Natural killer cell (primary cell): ENCODE measurements at places on chromosomes 6 and 20. TPM values are rescaled to one million over a fixed set of nuclear protein-coding genes. Genes with fewer than 3 reads are reported as not detected.

DNA sequence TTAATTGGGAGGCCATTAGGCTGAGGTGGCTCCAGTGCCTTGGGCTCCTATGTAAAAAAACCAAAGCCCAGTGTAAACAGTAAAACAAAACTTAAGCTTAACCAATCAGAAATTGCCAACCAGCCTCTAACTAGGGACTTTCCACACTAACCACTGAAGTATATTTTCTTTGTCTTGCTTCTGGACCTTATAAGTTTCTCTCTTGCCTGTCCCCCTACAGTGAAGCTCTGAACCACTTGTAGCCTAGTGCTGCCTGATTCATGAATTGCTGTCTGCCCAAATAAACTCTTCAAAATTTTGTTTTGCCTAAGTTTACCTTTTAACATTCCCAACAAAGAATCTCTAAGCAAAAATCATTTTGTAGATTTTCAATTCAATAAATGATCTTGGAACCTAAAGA lies 28.2 kb downstream of the POPDC3 start:
- DNase-seq, result no peak

DNA sequence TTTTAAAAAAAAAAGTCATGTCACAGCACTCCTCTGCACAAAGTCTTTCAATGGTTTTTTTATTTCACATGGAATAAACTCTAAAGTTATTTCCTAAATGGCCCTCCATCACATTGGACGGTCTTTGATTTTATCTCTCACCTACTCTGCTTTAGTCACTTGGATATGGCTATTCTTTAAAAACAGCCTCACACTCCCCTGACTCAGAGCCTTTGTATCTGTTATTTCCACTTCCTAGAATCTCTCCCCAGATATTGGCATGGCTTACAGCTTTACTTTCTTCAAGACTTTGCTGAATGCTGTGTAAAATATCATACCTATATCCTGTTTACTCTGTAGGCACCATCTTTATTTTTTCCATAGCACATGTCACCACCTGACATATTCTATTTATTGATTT lies 194.7 kb upstream of the MCHR2 start:
- no peak for DNase-seq

- no peak for DNase-seq
Measured at GRCh38 chr20:53829255-53829723, 235.7 kb upstream of the ZNF217 start.

DNA sequence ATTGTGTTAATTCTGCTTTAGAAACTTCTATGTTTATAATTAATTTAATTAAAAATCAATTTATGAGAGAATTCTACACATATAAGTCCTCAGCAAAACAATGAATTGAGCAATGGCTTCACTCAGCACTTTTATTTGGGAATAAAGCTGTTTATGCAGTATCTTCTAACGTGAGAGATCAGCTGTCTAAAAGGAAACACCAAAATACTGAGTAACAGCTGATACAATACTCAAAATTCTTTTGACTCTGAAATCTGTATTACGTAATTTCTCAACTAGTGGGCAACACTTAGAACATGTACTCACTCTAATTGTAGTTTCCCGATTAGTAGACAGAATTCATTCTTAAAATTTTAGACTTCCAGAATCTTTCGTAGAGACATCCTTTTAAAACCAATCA lies 49.8 kb downstream of the MAP3K7 start:
- no peak for DNase-seq

- no peak for DNase-seq
Measured at GRCh38 chr6:167394339-167394738, 69.5 kb downstream of the TTLL2 start.

DNA sequence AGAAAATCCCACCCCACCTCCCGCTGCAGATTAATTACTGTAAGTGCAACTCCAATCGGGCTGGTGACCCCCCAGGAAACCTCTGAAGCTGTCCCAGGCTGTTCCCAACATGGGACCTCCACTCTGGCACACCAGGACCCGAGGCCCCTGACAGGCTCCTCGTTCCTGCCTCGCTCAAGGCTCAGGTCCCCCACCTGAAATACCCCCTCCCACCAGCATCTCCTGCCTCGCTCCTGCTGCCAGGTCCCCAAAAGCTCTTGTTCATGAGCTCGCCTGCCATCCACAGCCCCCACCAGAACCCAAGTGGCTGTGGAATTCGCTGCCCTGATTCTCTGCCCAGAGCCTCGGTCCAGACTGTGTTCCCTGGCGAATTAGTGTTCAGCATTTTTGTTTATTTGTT lies 26.1 kb downstream of the NPEPL1 start:
- no peak for DNase-seq

DNA sequence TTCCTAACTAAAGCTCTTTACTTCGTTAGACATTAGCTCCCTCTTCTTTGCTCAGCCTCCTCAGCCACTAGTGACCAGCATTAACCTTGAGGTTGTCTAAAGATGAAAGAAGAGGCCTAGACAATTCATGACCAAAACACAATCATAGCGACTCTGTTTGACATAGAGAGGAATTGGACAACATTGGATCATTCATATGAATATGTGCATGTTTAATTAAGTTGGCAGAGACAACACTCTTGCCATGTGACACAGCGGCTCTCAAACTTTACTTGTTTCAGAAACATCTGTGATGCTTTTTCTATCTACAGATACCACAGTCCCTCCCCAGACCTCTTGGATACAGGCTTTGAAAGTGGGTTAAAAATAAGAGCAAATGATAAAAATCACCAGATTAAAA lies 81.7 kb downstream of the LINC00237 start:
- DNase-seq, result no peak

DNA sequence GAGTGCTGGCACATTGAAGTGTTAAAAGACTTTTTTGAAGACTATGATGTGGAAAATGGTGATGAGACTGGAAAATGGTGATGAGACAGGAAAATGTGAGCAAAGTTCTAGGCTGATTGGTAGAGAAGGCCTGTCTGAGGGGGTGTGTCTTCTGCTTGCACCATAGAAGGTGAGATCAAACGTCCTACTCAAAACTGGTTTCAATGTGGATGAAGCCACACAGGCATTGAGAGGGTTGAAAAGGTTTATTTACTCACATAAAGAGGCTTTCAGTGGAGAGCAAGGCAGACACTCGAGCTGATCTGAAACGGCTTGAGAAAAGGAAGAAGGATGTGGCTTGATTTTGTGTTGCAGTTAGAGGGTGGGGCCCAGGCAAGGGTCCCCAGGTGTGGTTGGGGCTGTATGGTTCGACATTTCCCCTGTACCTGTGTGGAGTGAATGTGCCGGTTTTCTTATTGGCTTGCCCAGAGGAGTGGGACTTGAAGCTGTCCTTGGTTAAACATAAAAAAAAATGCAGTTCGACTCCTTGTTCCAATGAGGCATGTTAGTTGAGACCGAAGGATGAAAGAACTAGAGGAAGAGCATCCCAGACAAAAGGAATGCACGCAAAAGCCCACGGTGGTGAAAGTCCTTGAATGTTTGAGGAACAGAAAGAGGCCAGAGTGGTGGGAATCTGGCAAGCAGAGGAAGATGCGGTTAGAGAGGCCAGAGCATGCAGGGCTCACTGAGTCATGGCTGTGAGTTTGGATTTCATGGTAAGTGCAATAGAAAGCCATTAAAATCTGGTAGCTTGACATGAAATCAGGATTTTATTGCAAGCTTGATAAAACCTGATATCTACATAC lies 172.3 kb downstream of the EPM2A start:
- DNase-seq, result no peak

- DNase-seq, result no peak
Measured at GRCh38 chr20:4661191-4661590, 60.5 kb upstream of the PRND start.

DNA sequence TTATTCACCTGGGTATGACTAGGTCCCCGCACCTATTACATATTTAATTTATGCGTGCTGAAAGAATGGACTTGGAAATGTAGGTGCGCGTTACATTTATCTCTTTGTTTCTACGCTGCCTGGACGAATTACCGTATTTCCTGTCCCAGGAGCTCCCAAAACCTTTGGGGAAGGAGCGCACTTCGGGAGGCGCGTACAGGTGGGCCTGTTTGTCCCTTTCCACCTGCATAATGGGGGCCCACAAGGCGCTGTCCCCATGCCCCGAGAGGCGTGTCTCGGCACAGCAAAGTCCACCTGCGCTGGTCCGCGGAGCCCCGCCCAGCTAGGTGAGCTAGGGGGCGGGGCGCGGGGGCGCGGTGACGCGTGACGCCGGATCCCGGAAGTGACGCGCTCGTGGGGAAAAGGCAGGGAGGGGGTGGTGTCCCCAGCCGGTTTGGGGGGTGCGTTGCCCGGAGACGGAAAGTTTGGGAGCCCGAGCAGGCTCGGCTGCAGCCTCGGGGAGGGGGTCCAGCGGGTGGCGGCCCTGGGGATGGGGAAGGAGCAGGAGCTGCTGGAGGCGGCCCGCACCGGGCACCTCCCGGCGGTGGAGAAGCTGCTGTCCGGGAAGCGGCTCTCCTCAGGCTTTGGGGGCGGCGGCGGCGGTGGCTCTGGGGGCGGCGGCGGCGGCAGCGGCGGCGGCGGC lies at the start of gene ANKS1A:
Gene ANKS1A (plus strand): TSS at position 382 of the 682 bp plus-strand sequence. CDS start 148 bp downstream, at position 530.
- DNase-seq, result peak; percentile 95

DNA sequence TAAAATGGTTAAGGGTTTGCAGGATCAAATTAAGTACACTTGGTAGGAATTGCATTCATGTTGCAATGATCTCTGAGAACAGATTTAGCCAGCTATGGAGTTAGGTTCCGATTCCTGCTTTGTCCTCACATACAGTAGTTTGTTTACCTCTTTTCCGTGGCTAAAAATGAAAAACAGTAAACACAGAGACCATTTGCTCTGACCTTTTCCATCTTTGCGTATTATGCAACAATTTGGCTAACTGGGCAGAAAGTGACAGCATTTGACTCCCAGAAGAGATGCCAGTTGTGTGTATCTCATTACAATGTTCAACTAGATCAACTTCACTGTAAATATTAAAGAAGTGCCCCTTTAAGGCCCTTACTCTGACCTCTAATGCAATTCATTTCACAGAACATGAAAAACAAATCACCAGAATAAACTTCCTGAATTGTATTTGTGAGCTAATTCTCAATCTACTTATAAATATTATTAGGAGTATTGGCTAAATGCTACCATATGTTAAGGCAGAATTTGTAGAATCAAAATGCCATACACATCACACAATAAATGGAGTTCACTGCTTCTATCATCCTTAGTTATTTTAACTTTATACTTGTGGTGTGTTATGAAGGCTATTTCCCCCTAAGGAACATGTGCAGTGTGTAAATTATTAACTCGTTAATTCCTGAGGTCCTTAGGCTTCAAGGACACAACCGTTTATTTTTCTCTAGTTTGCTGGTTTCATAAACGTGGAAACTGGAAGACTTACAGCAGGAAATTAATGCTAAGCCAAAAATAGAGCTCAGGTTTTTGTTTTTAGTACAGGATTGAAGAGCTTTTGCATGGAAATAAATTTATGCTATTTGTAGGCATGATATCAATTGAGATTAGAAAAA lies 380.7 kb upstream of the CITED2 start:
- DNase-seq, result no peak

GRCh38 chr6:37134396-37135191 lies 35.4 kb upstream of the PIM1 start:
- peak; percentile 76 for DNase-seq

DNA sequence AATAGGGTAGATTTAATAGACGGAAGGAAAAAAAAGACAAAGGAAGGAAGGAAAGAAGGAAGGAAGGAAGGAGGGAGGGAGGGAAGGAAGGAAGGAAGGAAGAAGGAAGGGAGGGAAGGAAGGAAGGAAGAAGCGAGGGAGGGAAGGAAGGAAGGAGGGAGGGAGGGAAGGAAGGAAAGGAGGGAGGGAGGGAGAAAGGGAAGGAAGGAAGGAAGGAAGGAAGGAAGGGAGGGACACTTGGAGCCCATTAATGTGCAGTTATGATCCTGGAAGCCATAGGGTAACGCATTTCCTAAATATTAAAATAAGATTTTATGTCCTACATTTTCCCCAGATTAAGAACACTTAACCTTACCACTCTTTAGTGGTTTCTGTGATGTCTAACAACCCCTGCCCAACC lies 465.7 kb downstream of the ADGRB3 start:
- DNase-seq, result no peak

DNA sequence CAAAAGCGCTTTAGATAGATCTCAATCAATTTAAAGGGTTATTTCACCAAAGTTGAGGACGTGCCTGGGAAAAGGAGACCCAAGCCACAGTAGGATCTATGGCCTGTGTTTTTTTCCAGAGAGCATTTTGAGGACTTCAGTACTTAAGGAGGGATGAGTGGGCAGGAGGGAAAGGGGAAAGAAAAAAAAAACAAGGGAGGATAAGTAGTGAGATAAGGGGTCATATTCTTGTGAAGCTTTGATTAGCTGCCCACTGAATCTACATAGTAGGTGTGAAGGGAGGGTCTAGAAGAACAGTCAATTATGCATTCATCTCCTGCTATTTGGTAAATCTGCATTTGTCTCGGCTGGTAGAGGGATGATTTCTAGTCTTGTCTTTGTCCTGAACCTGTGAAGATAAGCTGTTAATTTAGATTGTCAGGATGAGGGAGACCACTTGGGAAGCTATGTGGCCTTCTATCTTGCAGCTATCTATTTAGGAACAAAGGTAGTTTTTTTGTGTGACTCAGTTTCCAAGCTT lies 48.4 kb downstream of the CLVS2 start:
- DNase-seq, result no peak

DNA sequence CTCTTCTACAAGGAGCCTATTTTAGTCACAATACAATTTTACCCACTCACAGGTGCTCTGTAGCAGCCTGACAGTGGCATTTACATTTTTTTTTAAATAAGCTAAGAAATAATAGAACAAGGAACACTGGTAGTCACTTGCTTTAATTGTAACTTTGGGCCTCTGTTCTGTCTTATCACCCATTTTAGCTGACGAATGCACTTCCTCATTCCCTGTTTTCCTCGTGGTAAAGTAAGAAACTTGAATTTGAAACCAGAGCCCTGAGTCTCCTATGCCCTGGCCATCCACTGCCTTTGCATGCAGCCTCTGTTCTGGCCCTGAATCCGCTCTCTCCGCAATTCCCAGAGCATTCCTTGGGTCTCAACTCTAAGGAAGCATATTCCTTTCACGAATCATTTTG lies 550.6 kb downstream of the PTPRT start:
- no peak for DNase-seq

DNA sequence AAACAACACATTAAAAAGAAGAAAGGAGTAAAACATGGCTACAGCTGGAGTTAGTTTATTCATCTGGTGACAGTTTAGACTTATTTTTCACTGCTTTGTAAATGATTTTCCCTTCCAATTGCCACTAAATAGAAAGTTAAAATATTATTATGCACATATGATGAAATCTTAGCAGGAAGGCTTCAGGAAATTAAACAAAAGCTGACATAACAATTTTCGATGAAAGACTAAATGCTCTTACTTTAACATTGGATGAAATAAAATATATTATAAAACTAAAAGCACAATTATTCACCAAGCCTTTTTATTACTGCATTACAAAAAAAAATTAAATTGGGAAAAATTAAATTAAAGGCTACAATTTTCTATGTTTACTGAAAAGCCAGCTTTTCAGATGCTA lies 158.0 kb downstream of the MMUT start:
- no peak for DNase-seq

LGSN gene
- not detected for total RNA-seq

STX11 gene
- 21.9 TPM for total RNA-seq

FGD2 gene
- 22.3 TPM for total RNA-seq

GPR6 gene
- total RNA-seq, result not detected
